Hepatic stellate cell (primary cell): ENCODE measurements at places on chromosomes 12 and 14.

- no peak for DNase-seq
These were observed 158.5 kb downstream of the ZFP36L1 start for GRCh38 chr14:68634332-68634731.

DNA sequence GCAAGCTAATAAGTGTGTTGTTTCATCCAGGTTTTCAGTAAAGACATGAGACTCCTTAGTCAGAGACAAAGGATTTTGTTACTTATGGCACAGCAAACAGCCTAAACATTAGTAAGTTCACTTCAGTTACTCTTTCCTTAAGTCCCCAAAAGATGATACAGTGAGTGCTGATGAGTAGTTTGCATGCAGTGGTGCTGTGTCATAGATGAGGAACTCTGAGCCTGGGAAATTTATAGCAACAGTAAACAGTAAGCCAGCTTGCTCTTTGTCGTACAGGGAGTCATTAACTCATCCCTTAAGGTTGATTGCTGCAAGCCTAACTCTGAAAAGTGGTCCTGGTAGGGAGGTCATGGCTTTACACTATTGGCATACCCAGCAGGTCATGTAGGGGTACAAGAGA is 208.6 kb upstream of the OR4E1 start:
- no peak for DNase-seq

DNA sequence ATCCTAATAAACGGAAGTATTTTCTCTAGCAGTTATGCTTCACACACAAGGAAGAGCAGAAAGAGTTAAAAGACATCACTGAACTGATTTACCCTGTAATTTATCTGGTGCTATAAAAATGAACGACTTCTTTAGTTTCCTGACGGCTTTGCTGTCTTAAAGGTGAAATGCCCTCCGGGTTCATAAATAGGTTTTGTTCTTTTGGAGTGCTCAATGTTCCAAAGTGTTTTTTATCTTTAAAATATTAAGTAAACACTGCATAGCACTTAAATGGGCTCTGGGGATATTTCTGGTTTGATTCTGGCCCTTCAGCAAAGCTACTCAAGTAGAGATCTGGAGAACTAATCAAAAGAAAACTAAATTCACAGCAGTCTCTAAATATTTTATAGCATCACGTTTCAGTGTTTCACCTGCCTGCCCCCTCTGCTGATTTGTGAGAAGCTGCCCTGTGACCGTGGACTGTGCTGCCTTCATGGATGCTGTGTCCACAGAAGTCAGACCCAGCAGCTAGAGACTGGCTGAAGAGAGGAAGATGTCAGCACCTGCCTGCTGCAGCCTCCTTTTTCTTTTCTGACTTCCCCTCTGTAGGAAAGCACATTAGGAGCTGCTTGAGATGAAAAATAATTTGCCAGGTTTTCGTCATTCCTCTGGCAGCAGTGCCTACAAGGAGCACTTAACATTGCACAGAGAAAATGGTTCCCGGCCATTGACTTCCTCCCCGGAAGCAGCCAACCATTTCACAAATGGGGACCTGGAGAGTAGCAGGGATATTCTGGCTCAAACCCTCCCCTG is 205.1 kb upstream of the FSCB start:
- no peak for DNase-seq

- DNase-seq = peak; percentile 96
These were observed 7.5 kb downstream of the ITGA5 start for GRCh38 chr12:54411391-54412241.

DNA sequence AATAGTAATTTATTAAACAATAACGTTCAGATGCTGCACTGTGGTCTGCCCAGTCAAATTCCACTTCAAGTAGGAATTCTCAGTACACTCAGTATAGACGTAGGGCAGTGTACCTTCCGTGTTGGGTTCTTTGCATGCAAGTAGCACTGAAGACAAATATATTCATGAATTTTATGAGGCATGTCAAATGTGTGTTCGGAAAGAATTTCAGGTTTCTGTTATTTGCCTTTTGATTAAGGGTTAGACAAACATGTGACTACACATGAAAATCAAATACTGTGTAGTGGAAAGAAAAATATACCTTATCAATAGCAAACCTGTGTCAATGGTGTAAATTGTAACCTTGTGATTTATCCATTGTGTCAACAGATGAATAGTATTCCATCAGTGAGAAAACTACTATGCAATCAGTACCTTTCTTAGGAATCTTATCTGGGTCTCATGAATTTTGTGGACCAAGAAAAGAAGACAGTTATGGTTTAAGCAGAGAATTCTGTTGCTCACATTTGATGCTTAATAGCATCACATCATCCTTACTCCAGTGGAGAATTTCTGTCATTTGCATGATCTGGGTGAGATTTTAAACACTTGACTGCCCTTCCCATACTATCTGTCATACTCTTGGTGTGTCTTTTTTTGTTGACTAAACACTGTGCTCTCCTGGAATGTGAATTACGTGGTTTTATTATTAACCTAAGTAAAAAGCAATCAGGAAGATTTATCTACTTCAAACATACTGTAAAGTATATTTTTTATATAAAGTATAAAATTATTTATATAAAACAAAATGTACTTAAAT is 13.3 kb downstream of the TMEM260 start:
- no peak for DNase-seq

GRCh38 chr14:26282578-26282977 is 315.3 kb downstream of the NOVA1 start:
- no peak for DNase-seq

DNA sequence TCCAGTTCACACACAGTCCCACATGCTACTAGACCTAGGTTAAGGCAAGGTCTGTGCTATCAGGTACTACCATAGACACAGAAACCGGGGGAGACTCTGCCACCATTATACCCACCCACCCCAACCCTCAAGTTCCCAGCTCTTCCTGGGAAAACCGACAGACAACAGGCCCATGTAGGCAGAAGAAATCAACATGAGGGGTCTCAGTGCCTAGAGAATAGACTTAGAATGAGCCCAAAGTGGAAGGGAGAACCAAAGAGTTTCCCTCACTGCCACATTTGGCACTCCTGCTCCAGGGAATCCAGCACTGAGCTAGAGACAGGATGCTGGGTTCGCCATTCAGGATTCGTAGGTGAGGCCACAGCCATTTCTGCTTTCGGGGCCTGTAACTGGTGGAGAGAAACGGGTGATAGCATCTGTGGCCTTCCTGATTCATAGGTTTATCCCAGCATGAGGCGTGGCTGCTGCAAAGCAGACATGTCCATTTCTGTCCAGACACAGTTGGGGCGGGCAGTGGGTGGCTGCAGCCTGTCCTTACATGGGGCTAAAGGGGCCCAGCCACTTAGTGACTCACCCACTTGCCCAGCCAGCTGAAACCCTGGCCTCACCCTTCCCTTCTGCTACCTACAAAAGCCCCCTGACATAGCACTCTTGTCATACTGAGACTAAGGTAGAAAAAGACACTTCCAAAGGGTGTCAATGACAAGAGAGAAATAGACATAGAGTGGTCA is 69.4 kb downstream of the IRF2BPL start:
- no peak for DNase-seq

DNA sequence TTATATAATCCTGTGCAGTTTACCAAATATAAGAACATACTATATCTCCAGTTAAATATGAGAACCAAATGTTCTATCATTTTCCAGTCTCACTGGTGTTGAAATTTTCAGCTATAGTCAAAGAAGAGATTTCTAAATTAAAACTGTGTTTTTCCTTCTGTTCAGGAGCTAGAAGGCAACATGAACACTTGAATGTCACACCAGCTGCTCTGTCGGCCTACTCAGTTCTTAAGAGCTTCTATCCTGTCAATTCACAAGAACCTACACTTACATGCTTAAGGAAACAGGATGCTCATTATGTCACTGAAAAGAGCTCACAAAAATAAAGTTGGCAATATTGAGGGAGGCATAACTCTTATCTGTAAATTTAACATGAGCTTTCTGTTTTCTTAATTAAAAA is 43.1 kb downstream of the ATP2B1 start:
- DNase-seq = no peak

GRCh38 chr14:105062048-105062433 is 3.2 kb downstream of the GPR132 start:
- DNase-seq = no peak

- DNase-seq = no peak
These were observed 1037.8 kb downstream of the TMEM121 start for GRCh38 chr14:106564058-106564643.

GRCh38 chr14:68968051-68968450 is 11.1 kb downstream of the ACTN1 start:
- DNase-seq = no peak

GRCh38 chr12:109542876-109543275 is 30.4 kb downstream of the MMAB start:
- no peak for DNase-seq

GRCh38 chr14:94961386-94962165 is 191.7 kb upstream of the GSC start:
- no peak for DNase-seq

- DNase-seq = no peak
These were observed 230.7 kb upstream of the RTL1 start for GRCh38 chr14:101134161-101134631.

- no peak for DNase-seq
These were observed 15.8 kb downstream of the VDR start for GRCh38 chr12:47889040-47889439.

GRCh38 chr14:106207316-106207715 is 680.9 kb downstream of the TMEM121 start:
- DNase-seq = no peak
